NCI-H2171 (cell line): ENCODE measurements at places on chromosomes 5 and 9.

DNA sequence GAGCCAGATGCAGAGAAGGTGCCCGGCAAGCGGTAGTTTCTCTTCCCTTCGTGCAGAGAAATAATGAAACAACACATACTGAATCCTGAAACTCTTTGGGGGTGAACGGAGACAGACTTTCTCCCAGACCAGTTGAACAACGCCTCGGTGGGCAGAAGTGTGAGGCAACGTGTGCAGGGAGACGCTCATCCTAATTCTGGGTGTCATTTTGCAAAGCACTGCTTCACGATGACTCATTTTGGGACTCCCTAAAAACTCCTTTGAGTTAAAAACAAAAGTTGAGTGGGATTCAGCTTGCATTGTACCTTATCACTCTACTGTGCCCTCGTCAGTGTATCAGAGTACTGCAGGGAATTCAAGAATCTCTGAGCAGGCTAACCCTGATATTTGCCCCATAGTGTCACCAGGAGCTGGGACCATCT is 3.5 kb upstream of the NEK6 start:
- no peak for DNase-seq

DNA sequence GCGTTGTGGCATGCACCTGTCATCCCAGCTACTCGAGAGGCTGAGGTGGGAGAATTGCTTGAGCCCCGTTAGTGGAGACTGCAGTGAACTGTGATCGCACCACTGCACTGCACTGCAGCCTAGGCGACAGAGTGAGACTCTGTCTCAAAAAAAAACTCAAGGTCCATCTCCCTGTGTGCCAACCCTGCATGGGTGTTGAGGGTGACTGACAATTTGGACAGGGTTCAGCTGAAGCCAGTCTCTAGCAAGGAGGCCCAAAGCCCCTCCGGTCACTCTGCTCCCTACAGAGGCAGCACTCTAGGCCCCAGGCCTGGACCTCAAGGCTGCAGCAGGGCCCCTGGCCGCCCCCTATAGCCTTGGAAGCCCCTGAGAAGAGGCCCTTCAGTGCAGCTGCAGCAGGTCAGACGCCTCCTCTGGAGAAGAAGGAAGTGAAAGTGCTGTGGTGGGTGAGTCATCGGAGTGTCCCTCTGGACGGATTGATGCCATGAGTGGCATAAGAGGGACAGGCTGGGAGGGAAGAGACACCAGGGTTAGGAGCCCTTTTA is 39.2 kb upstream of the NEK6 start:
- DNase-seq: no peak

GRCh38 chr9:129176701-129177442 is 1.2 kb downstream of the IER5L start:
- DNase-seq: peak; percentile 28

- no peak for DNase-seq
Observed at GRCh38 chr5:72157625-72157962, 50.3 kb downstream of the MAP1B start.

DNA sequence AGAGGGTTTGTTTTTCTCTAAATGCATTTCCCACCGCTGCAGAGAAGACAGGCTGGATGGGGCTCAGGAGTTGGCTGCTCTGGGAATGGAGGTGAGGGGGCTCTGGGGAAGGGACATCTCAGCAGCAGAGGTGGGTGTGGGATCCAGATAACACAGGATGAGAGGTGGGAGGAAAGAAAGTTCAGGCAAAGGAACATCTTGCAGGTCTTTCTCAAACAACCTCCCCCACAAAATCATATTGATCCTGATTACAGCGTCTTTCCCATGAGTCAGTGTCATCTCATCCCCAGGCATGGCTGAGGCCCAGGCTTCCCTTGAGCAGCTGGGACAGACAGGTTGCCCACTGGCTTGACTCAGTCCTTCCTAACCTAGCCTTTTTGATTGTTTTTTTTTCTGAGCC is 11.3 kb upstream of the ACSL6 start:
- DNase-seq: no peak

- DNase-seq: no peak
Observed at GRCh38 chr9:108967916-108968315, 33.7 kb downstream of the ABITRAM start.

- no peak for DNase-seq
Observed at GRCh38 chr5:80866371-80866770, 93.8 kb upstream of the RASGRF2 start.

GRCh38 chr9:7452378-7452777 is 347.2 kb downstream of the DMAC1 start:
- no peak for DNase-seq

- no peak for DNase-seq
Observed at GRCh38 chr5:170360709-170361108, 28.5 kb downstream of the KCNMB1 start.

GRCh38 chr9:111413996-111414395 is 70.2 kb downstream of the ECPAS start:
- no peak for DNase-seq

DNA sequence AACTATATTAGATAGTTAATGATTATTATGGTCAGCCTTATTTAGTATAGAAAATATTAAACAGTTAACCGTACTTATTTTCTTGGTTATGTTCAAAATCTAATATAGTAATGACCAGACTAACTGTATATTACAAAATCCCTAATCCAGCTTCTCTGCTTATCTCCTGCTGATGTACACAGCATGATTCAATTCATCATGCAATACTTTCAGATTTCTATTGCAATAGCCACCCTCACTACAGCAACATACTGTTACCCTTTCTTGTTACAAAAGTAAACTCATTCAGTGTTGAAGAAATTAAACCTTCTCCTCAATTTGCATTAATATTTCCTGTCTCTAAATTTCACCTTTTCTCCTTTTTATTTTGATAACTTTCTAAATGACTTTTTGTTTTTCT is 1375.0 kb upstream of the NUDT12 start:
- no peak for DNase-seq

DNA sequence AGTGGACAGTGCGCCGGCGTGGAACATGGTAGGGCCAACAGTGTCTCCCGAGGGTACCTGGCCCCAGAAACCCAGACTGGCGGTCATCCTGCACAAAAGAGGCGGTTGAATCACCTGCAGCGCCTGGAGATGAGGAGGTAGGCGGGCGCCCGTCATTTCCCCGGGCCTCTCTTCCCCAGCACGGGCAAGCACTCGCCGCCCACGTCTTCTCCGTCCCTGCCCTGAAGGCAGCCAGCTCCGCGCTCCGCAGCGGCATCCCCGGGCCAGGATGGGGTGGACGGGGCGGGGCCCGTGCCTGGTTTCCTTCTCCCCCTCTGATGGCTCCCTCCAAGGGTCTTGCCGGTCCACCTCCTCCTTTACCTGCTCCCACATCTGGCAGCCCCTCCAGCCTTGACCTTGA is 27.1 kb upstream of the N4BP3 start:
- no peak for DNase-seq

DNA sequence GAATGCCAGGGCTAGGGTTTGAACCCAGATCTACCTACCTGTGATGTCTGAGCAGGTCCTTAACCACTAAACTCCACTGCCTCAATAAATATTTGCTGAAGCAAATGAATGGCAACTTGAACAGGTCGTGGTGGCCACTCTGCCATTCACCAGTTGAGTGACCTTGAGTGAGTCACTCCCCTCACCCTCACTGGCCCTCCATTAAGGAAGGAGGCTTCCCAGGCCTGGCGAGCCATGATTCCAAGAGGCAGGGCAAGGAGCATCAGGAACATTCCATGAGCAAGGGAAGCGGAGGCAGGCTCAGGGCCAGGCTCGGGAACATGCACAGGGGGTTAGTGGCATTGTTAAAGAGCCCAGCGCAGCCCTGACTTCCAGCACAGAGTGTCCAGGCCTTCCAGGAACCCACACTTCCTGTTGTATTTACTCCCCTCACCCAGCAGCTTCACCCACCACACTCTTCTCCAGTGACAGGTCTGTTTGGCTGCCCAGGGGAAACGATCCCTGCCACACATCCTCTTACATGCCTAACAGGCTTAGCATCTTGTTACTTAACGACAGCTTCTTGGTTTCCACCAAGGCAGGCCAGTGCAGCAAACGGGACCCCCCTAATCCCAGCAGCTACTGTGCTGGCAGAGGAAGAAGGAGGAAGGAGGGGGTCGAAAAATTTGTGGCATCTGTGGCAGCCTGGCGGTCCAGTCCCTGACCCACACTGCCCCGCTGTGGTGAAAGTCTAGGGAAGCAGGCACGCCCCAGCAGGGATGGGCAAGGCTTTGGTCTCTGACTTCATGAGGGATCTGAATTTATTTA is 43.7 kb upstream of the TTC1 start:
- DNase-seq: no peak

GRCh38 chr9:76525196-76525595 is 66.2 kb downstream of the GCNT1 start:
- no peak for DNase-seq

DNA sequence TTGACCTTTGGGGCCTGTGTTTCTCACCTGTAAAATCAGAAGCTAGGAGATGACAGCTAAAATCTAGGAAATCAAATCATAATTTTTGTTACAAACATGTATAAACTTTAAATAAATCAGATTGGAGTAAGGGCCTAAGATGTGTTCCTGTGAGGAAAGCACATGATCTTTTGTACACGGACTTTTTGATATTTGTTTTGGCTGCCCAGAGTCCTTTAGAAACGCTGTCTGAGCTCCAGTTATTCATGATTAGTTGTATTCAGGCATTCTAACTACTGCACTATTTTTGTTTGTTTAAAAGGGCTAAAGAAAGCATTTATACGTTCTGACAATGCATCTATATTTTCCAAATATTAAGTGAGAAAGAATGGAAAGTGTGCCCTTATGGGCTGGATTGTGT is 94.8 kb downstream of the HCN1 start:
- DNase-seq: no peak

DNA sequence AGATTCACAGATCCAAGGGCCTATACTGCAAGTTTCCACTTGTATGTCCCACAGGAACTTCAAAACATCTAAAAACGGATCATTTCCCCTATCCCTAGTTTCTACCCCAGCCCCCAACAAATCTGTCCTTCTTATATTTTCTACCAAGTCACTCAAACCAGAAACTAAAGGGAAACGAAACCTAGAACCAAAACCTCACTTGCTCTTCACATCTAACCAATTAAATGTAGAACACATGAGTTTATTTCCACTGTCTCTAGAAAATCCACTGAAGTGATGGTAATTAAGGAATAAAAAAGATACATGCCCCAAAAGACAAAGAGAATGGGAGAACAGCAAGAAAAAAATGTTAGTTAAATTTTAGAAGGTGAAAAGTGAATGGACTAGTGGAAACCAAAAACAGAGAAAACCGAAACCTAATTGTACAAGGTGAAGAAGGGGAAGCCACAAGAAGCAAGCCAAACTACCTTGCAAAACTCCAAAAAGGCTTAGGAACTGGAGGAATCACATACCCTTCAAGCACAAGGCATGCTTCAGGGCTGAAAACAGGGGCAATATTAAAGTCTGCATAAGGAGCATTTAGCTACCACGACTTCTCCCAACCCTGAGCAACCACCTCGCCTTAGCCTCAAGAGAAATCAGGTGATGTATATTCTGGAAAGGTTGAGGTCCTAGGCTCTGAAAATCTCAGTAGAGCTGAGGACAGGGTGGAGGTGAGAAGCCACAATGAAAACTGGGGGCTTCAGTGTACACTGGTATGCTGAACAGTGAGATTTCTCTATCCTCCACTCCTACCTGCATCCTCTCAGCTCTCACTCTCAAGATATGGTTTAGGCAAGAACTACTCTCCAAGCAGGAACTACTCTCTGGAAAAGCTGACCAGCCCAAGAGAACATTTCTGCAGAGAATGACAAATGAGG is 11.1 kb downstream of the SMU1 start:
- no peak for DNase-seq

GRCh38 chr9:71909887-71910649 is 925 bp downstream of the ABHD17B start:
- DNase-seq: peak; percentile 37

- no peak for DNase-seq
Observed at GRCh38 chr5:3343911-3344310, 251.7 kb upstream of the IRX1 start.

GRCh38 chr5:142540922-142541422 is 144.9 kb downstream of the FGF1 start:
- peak; percentile 27 for DNase-seq

GRCh38 chr9:7578951-7579350 is 220.6 kb downstream of the DMAC1 start:
- no peak for DNase-seq
